GM04503 (cell line): ENCODE measurements at places on chromosomes 2 and 18.

GRCh38 chr2:157743051-157743450 lies 114.4 kb upstream of the ACVR1C start:
- DNase-seq: no peak

DNA sequence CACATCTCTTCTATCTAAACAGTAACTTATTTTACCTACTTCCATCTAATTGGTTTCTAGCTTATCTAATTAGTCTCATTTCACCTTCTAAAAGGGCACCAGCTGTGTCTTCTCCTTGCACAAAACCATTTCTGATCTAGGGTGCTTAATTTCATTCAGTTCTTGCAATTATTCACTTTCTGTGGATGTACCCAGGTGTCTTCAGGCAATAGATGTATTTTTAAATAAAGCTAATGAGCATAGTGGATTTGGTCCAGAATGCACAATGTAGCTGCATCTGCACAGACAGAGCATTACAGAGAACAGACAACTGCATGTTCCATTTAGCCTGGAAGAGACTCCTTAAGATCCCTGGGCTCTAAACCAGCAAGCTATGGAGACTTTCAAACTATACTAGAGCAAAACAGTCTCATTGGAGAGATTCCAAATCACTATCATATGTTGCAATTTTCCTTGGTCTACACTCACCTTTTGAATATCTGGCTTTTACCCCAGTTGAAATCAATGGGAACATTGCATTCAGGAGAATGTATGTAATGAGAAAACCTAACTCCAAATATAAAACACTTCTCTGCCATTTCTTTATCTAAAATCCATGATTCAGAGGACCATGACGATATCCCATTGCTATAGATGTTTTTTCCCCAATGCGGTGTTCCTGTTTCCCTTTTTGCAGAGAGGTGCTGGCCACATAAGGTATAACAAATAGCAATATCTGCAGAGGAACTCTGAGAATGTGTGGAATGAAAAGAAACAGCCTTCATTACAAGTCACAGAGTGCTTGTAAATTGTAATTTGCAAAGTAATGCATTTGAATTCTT lies 3.5 kb upstream of the RFX8 start:
- no peak for DNase-seq

- DNase-seq: peak; percentile 49
Observed at GRCh38 chr2:25043241-25043867, 1.5 kb downstream of the EFR3B start.

GRCh38 chr2:86562485-86562921 lies 740 bp downstream of the CHMP3 start:
- no peak for DNase-seq

DNA sequence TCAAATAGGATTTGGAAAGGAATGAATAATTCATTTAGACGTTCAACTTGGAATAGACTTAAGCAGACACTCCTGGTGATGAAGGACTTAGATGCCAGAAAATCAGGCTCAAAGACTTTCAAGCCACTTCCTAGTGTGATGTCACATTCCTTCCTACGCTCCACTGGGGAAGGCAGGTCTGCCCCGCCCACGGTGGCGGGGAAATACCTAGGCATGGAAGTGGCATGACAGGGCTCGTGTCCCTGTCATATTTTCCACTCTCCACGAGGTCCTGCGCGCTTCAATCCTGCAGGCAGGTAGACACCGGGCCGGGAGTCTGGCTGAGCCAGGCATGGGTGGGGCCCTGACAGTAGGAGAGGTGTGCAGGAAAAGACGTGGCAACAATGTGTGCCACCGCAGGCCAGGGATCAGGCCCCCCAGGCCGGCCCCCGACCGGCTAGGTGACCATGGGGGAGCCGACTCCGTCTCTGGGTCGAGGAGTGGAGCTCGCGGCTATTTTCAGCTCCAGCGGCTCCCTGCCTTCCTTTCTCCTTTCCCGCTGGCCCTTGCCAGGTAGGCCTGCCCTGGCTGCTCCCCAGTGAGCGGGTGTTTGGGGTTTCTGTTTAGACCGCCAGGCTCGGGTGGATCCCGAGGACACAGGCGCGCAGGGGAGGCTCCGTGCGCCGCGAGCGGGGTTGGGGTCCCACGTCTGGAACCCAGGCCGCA lies at the start of gene IL1RL2:
Gene IL1RL2, plus strand, starts transcription at position 233 of the 705 bp plus-strand sequence. CDS start 845 bp downstream, outside the sequence.
- no peak for DNase-seq

- no peak for DNase-seq
Observed at GRCh38 chr18:70037431-70038061, 89.9 kb upstream of the CD226 start.

DNA sequence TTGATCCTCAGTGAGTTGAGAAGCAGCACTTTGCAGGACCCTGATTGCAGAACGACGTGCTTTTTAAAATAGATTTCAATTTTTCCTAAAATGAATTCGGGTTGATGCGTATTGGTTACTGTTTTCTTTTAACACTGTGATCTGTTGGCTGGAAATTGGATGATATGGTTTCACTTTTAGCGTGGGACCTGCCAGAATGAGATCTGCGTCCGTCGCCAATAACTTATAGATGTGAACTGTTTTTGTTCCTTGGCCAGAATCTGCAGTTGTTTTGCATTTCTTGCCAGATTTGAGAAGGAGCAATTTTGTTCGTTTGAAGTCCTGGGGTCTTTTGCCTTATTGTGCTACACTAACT lies 703 bp downstream of the UGGT1 start:
- no peak for DNase-seq

DNA sequence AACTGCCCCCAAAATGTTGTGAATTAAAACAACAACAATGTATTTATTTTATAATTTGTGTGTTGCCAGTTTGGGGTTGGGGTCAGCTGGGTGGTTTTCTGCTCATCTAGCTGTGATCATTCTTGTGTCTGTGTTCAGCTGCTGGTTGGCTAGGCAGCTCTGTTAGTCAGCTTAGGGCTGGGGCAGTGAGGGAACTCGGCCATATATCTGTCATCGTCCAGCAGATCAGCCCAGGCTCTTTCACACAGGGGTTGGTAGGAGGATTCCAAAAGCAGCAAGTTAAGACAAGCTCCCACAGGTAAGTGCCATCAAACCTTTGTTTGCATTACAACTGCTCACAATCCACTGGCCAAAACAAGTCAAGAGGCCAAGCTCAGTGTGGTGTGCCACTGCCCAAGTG lies 121.5 kb downstream of the LPIN1 start:
- DNase-seq: no peak

DNA sequence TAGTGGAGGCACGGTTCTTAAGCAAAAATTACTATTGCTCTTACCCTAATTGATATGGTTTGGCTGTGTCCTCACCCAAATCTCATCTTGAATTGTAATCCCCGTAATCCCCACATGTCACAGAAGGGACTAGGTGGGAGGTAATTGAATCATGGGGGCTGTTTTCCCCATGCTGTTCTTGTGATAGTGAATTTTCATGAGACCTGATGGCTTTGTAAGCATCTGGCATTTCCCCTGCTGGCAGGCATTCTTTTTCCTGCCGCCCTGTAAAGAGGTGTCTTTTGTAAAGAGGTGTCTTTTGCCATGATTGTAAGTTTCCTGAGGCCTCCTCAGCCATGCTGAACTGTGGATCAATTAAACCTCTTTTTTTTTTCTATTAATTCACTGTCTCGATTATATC lies 1691.8 kb upstream of the SLC39A10 start:
- no peak for DNase-seq

- DNase-seq: no peak
Observed at GRCh38 chr2:127161176-127162136, 54.5 kb upstream of the BIN1 start.

DNA sequence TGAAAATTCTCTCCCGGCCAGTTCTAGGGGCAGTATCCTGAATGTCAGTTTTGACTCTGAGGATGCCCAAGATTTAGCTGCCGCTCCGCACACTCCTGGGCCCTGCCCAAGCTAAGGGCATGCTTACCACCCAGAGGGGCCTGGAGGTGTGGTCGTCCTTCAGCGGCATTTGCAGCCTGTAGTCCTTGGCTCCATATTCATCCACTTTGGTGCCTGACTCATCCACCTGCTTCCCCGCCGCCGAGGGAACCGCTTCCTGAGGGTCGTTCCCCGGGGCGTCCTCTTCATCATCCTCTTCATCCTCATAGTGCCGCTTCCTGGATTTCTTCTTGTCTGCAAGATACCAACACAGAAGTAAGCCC lies 577 bp downstream of the ERCC3 start:
- DNase-seq: no peak

DNA sequence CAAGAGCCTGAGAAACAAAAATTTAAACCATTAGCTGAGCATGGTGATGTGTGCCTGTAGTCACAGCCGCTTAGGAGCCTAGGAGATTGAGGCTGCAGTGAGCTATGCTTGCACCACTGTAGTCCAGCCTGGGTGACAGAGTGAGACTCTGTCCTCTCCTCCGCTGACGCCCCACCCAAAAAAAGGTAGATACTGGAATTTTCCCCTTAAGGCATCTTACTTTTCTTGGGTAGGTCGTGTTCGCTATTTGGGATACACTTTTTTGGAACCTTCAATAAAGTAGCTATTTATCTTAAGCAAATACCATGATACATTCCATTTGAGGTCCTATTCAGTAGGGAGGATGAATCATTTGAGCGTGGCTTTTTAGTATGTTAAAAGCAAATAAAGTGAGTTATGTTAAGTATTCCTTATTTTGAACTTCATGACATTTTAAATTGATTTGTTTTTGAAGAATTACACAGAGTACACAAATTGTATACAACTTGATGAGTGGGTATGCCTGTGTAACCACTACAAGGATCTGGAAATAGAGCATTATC lies 38.7 kb downstream of the RALBP1 start:
- DNase-seq: peak; percentile 46

DNA sequence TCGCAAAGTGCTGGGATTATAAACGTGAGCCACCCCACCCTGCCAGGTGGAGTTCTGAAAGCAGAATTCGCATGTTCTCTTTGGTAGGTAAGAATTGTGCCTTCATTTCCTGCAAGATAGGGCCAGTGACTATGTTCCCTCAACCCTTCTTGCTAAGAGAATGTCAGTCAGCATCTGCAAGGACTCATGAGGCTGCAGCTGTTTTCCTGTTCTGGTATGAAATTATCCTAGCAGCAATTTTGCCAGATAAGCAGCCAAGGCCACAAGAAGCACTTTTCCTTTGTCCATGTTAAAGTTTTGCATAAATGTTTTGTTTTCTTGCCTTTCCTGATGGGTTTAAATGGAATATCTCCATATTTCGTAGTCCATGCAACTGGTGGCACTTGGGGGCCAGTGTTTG lies 6.8 kb upstream of the ARHGAP28 start:
- no peak for DNase-seq

DNA sequence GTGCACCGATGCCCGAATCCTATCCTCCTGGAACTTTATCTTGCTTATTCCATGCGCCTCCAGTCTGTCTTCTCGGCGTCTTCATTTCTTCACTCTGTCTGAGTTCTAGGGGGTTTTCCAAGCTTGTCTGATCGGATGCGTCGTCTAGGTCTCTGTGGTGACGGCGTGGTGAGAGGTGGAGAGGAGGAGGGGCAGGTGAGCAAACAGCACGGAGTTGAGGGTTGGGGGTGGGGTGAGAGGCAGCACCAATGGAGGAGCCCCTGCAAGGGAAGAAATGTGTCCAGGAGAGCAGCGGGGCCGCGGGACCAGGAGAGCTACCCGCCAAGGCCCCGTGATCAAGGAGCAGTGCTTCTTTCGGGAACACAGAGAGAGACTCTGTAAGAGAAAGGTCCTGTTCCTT lies 131.3 kb upstream of the TWIST2 start:
- no peak for DNase-seq

GRCh38 chr2:9110893-9111569 lies 95.6 kb upstream of the ASAP2 start:
- no peak for DNase-seq

- no peak for DNase-seq
Observed at GRCh38 chr2:139031722-139032121, 251.5 kb upstream of the NXPH2 start.

GRCh38 chr2:151056870-151057269 lies 204.8 kb downstream of the RBM43 start:
- DNase-seq: no peak

DNA sequence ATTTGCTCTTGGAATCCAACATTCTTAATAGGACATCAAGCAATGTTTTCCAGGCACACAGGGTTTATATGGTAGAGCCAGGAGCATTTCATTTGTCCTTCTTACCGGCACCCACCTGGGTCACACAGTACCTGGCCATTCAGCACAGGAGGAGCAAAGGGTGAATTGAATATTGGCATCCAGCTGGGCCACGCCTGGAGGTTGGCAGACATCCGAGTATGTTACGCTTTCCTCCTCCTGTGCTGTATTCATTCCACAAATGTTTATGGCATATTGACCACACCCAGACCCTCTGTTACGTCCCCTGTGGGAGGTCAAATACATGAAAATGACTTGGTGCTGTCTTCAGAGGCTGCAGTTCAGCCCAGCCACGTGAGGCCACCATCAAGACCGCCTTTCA lies 206.2 kb downstream of the RTP5 start:
- DNase-seq: no peak

GRCh38 chr2:974054-974453 lies 23.4 kb downstream of the SNTG2 start:
- DNase-seq: no peak

GRCh38 chr18:23137788-23138216 lies 2.5 kb downstream of the CABLES1 start:
- DNase-seq: no peak

- DNase-seq: no peak
Observed at GRCh38 chr2:54597153-54597848, 126.2 kb upstream of the EML6 start.

- DNase-seq: no peak
Observed at GRCh38 chr2:29401994-29402393, 286.8 kb downstream of the CLIP4 start.

GRCh38 chr2:237791977-237792727 lies 6.4 kb upstream of the RBM44 start:
- no peak for DNase-seq

DNA sequence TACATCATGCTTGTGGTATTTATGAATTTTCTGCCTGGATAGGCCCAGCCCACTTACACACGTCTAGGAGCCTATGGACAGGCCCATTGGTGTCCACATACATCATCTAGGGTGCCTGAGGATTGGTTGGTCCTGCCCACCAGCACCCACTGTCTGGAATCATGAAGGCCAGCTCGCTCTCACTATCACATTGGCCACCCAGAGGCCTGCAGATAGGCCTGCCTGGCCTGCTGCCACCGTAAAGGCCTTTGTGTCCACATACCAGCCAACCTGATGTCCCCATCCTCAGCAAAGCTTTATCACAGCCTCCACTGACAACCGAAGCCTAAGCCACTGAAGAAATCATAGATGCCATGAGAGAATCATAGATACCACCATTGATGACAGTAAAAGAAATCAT lies 40.2 kb downstream of the METTL21A start:
- no peak for DNase-seq

DNA sequence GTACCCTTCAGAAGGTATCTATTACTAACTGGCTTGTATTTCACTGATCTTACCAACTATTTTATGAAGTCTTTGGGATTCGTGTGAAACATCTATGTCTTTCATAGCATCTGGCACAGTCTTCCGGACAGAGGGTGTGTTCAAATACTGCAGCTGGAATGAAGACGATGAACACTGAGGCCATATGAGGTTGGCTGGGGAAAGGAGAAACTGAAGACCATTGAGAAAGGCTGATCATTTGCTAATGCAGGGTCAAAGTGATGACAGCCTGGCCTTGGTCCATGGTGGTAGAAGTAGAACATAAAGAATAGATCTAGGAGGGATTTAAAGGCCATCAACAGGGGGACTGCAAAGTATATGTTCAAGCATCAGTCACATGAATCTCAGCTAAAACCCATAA lies 132.7 kb downstream of the CCBE1 start:
- DNase-seq: no peak

- no peak for DNase-seq
Observed at GRCh38 chr18:28439870-28440269, 262.9 kb upstream of the CDH2 start.
